Right ventricle myocardium inferior (tissue), 1 donor: ENCODE measurements at places on chromosomes 2 and 18. TPM values are rescaled to one million over a fixed set of nuclear protein-coding genes. Genes with fewer than 3 reads are reported as not detected.

Gene LYPD1
- total RNA-seq, result not detected

Gene RBM44
- 0.30 TPM for total RNA-seq

Gene MEIS1
- 40.1 TPM for total RNA-seq

Gene KLHL14
- not detected for total RNA-seq

DNA sequence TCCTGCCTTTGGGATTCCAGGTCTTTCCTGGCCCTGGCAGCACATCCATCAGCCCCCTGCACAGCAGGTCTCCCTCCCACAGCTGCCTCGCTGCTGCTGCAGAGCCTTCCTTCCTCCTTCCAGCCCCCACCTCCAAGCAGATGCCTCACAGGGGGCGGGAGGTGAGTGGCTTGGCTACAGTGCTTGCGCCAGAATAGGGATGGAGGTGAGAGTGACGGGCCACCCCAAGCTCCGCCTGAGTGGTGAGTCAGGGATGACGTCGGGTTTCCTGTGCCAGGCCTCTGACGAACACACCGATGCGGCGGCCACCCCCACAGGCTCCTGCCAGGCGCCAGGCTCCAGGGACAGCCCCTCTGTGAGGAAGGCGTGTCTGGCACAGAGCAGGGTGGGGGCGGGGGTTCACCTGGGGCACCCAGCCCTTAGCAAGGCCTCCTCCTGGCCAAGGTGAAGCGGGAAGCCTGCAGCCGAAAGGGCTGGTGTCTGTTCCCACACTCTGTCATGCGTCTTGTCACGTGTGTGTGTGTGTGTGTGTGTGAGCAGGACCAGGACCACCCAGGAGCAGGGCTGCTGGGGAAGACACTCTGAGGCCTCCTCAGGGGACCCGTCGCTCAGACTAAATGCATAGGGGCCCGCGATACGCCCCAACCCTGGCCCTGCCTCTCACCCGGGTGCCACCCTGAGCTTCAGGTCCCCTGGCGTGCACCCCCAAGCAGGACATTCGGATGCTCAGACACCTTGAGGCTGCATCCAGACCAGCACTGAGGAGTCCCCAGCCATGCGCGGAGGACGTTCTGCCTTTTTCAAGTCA is 3.4 kb upstream of the DUSP2 start:
- peak; percentile 87 for DNase-seq

GRCh38 chr2:25284756-25285155 is 57.0 kb downstream of the DNMT3A start:
- DNase-seq, result no peak

DNA sequence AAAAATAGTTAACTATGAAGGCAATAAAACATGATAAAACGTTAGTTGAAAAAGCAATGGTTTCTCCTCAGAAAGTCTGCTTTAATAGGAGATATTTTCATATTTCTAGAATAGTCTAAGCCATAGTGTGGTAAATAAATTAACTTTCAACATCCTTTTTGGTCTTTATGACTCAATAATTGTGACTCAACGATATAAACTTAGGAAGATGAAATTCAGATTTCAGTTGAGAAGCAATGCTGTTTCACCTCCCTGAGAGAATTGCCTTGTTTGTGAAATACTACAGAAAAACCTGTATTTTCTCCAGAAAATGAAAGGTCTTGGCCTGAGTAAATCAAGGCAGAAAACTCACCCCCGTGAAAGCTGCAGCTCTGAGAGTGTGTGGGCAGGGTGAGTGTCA is 166.9 kb downstream of the ETAA1 start:
- DNase-seq, result no peak

DNA sequence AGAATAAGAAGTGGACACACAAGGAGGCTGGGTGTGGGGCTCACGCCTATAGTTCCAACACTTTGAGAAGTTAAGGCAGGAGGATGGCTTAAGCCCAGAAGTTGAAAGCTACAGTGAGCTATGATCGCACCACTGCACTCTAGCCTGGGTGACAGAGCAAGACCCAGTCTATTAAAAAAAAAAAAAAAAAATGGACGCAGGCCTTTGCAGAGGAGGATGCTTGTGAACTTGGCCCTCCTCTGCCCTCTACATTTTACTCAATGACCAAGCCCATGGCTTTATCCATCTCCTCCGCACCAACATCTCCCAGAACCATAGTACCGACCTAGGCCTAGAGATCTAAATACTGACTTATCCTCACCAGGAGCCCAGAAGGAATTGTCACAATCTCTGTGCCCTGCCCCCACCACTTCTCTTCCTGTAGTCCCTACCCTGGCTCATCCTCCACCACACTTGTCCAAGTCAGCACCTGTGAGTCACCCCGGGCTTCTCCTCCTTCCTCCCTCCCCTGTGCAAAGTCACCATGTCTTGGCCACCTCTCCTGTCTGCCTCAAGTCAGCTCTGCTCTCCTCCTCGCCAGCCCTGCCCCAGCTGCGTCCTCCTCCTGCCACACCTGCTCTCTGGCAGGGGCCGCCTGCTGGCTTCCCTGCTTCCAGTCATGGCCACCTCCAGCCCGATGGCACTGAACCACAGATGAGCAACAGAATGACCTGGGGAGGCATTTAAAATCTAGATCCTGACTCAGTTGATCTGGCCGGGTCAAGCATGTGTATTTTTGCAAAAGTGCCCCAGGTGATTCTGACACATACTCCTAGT is 35.8 kb upstream of the ASPRV1 start:
- peak; percentile 72 for DNase-seq

GRCh38 chr2:49935449-49935848 is 781.1 kb upstream of the FSHR start:
- no peak for DNase-seq

GRCh38 chr2:144516411-144516980 is 3.4 kb downstream of the ZEB2 start:
- DNase-seq, result peak; percentile 70

GRCh38 chr2:123448801-123449200 is 576.3 kb upstream of the CNTNAP5 start:
- DNase-seq, result no peak
